Activated CD8-positive, alpha-beta memory T cell treated with anti-CD3 and anti-CD28 coated beads, Interleukin-2, amount 50 U/mL, for 4 hours (primary cell): ENCODE measurements at places on chromosomes 6 and 20.

- DNase-seq: no peak
Measured at GRCh38 chr6:131954775-131955107, 3.6 kb upstream of the CCN2 start.

GRCh38 chr6:42041481-42042053 is 8.8 kb upstream of the TAF8 start:
- DNase-seq: no peak

DNA sequence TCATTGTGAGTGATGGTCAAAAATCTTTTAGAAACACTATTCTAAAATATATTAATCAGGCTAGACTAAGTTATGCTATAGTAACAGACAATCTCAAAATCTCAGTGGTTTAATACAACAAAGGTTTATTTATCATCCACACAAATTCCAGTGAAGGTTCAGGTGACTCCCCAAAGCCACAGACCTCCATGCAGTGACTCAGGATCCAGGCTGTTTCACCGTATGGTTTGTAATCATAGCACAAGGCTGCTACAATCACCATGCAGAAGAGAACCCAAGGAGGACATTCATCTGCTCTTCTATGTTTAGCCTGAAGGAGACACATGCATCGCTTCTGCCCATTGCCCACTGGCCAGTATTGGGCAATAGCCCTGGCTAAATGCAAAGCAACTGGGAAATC is 46.2 kb downstream of the BFSP1 start:
- no peak for DNase-seq

DNA sequence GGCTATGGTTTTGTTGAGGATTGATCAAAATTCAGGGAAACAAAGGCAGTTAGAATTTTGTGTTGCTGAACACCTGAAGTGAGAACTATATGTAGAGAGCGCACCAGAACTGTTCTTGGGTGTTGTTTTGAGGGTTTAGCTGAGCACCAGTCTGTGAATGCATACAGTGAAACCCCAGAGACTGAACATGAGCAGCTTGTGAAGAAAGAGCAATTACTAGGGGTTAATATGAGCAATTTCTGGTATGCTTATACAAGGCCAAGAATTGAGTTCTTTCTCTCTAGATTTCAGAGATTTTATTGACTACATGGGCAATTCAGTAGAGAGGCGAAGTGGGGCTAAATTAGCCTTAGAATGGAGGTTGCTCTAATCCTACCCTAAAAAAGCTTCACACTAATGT is 93.9 kb downstream of the CD2AP start:
- DNase-seq: no peak

- DNase-seq: no peak
Measured at GRCh38 chr20:58755766-58756449, 63.3 kb downstream of the NPEPL1 start.

DNA sequence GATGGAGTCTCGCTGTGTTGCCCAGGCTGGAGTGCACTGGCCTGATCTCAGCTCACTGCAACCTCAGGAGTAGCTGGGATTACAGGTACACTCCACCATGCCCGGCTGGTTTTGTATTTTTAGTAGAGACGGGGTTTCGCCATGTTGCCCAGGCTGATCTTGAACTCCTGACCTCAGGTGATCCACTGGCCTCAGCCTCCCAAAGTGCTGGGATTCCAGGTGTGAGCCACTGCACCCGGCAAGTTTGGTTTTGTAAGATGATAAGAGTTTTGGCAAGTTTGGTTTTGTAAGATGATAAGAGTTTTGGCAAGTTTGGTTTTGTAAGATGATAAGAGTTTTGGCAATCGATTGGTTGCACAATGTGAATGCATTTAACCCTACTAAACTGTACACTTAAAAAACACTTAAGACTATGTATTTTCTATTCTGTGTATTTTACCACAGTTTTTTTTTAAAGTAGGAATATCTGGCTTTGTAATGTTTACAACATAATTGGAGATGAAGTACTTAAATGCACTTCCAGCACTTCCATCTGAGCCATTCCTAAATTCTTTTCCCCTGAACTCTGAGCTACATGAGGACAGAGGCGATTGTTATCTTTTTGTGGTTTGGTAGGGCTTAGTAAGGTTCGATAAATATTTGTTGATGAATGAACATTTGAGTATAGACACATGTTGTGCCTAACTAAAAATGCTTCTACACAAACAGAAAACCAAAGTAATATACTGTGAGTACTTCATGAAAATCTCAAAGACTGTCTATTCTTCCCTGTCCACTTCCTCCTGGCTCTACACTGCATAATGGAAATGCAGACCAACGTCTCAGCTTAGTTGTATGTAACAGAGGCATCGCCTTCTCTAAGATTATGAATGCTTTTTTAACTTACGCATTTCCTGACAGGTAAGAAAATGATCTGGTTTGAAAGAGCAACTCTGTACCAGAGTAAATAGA is 18.8 kb downstream of the SAMHD1 start:
- DNase-seq: no peak

DNA sequence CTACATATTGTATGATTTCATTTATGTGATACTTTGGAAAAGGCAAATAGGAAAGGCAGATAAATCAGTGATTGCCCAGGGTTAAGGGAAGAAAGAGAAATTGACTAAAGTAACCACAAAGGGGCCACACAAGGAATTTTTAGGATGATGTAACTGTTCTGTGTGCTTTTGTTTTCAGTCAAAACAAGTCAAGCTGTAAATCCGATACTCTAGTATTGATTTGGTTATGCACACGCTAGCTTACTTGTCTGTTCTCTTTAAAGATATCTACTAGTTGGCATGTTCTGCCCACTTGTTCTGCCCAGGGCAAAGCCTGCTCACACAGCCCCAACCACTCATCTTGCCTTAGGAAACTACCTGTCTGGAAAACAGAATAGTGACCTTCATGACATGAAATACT is 6.4 kb downstream of the FBXL4 start:
- DNase-seq: no peak

DNA sequence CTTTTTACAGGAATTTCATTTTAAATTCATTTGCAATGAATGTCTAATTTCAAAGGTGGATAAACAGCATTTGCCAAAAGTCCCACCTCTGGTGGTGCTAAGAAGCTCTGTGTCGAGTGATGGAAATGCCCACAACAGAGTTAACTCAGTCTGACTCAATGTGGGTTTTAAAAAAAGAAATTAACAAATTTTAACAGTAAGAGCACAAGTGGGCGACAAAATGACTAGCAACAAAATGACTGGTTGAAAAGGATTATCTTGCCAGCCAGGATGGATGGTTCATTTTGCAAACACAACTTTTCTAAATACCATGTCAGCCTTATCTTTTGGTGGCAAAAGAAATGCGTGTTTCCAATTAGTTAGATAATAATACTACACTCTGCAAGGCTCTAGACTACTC is 14.3 kb upstream of the TAGAP start:
- no peak for DNase-seq

DNA sequence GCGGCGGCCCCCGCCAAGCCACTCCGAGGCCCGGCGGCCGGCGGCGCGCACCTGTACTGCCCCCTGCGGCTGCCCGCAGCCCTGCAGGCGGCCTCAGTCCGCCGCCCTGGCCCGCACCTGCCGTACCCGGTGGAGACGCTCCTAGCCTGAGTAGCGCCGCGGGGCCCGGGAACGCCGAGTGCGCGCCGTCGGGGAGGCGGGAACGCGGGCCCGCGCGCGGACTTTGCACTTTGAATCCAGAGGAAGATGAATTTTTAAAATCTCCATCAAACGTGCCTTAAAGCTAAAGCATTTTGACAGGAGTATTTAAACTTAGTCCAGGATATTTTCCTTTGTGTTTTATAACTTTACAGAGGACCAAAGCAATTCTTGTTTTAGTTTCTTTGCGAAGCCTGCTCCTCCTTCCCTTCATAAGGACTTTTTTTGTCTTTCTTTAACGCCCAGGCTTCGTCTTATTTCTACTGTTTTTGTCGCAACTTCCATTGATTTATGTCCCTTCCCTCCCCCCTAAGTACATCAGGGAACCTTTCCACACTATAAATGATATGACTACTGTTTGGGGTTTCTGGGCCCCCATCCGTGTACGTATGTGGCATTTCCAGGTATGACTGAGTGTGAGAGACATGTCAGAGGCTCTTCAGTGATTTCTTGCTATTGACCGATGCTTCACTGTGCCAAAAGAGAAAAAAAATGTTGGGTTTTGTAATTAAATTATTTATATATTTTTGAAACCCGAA is 2.0 kb downstream of the FOXQ1 start:
- DNase-seq: no peak
